ENCODE measurements at places on chromosomes 3 and 15.

GRCh38 chr15:62085740-62086139 lies 19.0 kb downstream of the C2CD4A start:
- DNase-seq = no peak

GRCh38 chr3:171811913-171812335 lies 1.6 kb upstream of the PLD1 start:
- DNase-seq = no peak

DNA sequence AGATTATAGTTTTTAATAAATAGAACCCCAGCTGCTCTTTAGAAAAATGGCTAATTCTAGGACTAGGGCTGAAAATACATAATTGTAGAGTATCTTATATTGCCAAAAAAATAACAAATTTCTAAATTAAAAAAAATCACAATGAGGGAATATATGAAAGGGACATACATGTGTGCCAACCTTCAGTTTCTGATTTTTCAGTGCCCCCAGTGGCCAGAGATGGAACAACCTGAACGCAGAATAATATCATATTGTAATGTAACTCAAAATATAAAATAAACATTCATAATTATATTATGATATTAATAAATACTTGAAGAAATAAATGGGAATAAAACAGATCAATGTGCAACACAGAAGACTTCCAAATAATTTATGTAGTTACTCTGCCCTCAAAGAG lies 460.5 kb downstream of the ZNF385D start:
- no peak for DNase-seq

DNA sequence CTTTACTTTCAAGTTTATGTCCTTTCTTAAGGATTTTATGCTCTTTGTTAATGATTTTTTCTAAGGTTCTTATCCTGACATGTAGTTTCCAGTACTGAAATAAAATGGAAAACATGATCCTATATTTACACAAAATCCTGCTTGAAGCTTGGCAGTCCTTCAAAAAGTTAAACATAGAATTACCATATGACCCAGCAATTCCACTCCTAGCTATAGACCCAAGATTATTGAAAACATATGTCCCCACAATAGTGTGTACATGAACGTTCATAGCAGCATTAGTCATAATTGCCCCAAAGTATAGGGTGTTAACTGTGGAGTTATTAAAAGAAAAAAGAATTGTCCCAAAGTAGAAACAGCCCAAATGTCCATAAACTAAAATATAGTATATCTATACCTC lies 33.2 kb downstream of the ITGB5 start:
- DNase-seq = no peak

- no peak for DNase-seq
Measured at GRCh38 chr15:63968700-63969099, 77.6 kb downstream of the DAPK2 start.

GRCh38 chr3:161913786-161914389 lies 417.3 kb downstream of the OTOL1 start:
- DNase-seq = no peak

DNA sequence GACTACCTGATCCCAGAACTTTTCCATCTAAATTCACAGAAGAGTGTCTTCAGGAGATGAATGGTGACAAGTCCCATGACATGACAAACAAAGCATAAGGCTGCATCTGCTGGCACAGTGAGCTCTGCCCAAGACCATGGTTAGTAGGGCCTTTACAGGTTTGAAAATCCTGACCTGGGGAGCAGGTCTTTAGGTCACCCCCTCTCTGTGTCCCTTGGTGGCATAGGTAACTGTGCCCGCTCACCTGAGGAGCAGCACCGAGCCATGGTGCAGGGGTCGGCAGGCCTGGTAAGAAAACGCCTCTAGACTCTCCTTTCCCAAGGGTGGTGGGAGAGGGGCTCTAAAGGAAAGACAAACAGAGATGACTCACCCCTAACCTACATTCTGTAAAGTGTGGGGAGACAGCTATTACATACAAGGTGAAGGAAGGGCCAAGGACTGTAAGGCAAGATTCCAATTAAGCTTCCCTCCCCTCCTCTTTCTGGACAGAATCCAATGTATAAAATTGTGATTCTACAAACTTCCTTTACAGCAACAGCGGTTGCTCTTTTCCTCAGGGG lies 74.0 kb downstream of the SATB1 start:
- DNase-seq = no peak

DNA sequence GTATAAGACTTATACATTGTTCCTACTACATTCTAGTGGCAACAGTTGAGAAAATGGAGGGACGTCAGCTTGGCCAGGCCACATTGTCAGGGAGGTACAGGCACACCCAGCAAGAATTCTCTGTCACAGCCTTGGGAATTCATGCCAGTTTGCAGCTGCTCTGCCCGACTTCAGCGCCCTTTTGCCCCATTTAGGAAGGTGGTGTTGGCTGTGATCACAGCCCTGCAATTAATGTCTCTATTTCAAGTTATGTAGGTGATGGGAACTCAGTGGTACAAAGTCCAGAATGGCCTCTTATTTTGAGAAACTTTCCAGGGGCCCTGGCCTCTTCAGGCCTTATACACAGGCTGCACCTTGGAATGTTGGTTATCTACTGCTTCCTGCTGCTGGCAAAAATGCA lies 26.7 kb downstream of the AMOTL2 start:
- no peak for DNase-seq

DNA sequence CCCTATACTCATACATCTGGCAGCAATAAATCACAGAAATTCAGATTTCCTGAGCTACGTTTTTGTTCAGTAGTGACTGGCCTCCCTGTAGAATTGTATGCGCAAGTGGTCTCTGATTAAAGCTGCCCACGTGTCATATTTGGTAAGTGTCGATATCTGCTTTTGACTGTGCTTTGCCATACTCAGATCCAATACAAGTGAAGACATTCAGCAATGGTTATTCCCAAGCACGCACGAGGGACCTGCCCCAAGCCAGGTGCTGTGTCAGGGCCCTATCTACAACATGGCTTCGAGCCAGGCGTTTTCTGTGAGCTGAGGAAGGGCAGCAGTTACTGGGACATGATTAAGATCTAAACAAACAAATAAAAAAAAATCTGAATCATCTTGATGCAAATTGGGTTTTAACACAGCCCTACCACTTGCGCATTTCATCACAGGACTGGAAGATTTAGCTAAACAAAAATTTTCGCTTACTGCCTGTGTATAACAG lies 47.2 kb upstream of the ICE2 start:
- no peak for DNase-seq

DNA sequence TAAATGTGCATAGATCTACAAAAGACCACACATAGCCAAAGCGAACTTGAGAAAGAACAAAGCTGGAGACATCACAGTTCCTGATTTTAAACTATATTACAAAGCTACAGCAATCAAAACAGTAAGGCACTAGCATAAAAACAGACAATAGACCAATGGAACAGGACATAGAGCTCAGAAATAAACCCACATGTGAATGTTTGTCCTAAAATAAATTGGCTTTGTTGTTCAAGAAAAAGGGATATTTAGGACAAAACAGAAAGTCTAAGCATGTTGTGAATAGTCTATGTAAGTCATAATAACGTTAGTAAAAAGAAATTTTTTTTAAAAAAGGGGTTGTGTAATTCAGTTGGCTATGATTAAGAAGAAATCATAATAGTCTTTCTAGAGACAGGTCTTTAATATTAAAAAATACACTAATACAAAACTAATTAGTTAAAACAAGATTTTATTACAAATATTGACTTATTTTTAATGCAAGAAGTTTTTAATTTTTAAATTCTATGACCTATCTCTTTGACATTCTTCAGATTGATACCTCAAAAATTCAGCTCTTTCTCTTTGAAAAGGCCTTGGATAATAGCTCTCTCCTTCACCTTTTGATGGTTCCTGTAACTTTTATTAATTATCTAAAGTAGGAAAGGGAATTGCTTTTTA lies 11.6 kb downstream of the TMEM212 start:
- DNase-seq = no peak
